ENCODE measurements at places on chromosomes 3 and 15.

DNA sequence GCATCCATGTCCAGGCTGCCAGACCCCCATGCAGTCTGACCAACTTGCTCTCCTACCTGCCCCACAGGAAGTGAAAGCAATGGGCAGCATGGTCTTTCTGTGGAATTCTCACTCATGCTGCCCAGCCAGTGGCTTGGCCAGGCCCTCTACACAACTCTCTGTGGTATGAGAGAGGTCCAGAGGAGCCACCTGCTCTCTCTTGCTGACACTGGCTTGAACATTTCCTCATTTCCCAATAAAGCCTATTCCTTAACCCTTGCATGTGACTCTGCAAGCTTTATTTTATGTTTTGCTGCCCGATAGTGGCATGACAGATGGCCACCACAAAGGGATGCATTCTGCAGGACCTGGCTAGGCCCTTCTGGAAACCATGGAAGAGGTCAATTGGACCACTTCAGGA is 53.8 kb downstream of the CCR1 start:
- DNase-seq: no peak

GRCh38 chr15:94162939-94163338 is 68.4 kb upstream of the MCTP2 start:
- no peak for DNase-seq

- no peak for DNase-seq
These were observed 361.1 kb upstream of the ATP10A start for GRCh38 chr15:26224266-26224665.

DNA sequence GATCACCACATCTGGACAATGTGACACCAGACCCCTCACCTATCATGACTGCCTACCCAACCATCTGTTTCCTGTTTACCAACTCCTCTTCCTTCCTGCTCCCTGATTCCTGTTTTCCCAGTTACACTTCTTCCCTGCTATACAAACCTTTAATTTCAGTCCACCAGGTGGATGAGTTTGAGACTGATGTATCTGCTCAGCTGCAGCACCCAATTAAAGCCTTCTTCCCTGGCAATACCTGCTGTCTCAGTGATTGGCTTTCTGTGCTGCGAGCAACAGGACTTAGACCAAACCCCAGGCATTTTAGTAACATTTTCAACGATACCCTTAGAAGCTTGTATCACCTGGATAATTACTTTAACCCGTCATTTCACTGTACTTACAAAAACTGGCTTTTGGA is 968.2 kb upstream of the NR2F2 start:
- no peak for DNase-seq

DNA sequence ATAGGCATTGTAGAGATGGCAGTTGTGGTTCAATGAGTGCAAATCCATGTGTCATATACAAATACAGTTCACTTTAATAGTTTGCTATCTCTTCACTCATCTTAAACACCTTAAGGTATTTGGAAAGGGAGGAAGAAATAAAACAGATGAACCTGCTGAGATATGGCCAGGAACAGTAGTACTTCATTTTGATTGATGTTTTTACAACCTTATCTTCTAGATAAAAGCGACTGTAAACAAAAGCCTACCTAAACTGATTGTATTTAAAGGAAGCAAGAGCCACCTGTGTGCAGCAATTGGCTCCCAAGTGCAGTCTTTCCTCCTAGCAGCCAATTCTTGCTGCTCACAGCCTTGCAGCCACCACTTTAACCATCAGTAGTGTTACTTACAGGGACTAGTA is 217.7 kb downstream of the CDIN1 start:
- peak; percentile 2 for DNase-seq

DNA sequence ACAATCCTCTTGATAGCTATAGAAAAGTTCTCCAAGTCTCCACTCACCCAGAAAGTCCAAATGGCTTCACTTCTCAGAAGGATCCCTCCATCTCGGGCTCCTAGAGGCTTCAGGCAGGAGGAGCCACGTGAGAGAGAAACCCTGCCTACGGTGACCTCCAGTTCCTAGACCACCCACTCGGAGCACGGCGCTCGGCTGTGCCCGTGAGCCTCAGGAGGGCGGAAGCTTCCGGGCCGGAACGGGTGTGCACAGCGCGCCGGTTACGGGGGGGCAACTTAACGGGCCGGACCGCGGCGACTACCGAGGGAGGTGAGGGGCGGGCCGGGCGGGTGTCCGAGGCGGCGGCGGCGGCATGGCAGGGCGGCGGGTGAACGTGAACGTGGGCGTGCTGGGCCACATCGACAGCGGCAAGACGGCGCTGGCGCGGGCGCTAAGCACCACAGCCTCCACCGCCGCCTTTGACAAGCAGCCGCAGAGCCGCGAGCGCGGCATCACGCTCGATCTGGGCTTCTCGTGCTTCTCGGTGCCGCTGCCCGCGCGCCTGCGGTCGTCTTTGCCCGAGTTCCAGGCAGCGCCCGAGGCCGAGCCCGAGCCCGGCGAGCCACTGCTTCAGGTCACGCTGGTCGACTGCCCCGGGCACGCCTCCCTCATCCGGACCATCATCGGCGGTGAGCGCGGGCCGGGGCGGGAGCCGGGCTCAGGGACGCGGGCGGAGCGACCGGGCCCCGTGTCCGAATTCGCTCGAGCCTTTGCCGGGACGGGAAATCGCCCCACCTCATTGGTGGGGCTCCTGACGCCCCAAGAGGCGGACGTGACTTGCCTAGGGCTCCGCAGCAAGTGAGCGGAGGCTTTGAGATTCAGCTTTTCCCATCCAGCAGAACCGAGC is at the start of gene EEFSEC:
Gene EEFSEC, plus strand, starts transcription at position 326 of the 886 bp plus-strand sequence. Its CDS starts 27 bp downstream, at position 353.
- peak; percentile 76 for DNase-seq

GRCh38 chr3:79027593-79027992 is 740.2 kb downstream of the ROBO1 start:
- DNase-seq: no peak

- no peak for DNase-seq
These were observed 17.4 kb upstream of the SLC25A36 start for GRCh38 chr3:140924097-140924873.

DNA sequence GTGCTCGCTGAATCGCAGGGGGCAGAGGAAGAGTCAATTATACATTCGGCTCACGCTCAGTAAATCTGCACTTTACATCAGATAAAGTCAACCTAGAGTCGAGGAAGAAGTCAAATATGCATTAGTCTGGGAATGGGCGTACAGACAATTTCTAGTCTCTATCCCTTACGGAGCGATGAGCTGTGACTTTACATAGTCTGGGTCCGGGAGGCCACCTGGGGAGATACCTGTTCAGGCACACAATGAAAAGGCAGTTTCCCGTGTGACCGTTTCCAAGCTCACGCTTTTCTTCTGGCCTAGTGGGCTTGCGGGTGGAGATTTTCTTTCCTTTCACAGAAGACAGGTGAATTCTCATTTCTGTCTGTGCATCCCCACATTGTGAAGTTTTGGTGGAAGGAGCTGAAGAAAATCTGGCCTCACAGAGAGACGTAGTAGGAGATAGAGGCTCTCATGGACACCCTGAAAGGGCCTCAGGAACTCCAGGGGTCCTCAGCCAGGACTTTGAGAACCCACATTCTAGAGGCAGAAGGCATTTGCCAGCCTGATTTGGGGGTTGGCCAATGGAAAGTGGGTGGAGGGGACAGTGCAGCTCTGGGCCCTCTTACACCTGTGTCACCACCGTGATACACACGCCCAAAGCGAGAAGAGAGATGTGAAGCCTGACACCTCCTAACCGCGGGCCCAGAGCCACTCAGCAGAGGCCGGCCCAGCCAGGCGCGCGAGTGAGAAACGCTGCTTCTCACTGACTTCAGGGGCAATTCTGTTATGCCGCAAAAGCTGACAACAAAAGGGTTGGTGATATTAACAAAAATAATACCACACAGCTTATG is 10.7 kb upstream of the OCA2 start:
- no peak for DNase-seq

DNA sequence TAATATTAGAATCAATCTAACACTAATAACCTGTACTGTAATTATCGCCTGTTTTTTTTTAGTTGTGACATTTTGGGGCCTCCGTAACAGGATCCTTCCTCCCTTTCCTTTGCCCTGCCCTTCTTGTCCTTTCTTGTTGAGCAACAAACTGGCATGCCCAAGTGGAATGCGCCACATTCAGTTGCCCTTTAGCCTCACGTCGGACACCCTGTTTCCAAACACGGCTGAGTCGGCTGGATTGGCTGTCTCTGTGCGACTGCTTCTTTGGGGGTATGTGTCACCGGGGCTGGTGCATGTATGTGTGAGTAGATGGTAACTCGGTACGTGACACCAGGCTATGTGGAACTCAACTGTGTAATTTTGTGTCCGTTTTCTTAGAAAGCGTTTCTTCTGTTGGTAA is 24.1 kb downstream of the TRAK1 start:
- DNase-seq: no peak
